ENCODE measurements at places on chromosomes 2 and 18.

GRCh38 chr18:37419315-37419714 lies 146.3 kb downstream of the CELF4 start:
- DNase-seq: no peak

- peak; percentile 12 for DNase-seq
Observed at GRCh38 chr2:233450864-233451575, 96.7 kb downstream of the DGKD start.

- DNase-seq: no peak
Observed at GRCh38 chr18:12452784-12453183, 45.1 kb downstream of the PRELID3A start.

DNA sequence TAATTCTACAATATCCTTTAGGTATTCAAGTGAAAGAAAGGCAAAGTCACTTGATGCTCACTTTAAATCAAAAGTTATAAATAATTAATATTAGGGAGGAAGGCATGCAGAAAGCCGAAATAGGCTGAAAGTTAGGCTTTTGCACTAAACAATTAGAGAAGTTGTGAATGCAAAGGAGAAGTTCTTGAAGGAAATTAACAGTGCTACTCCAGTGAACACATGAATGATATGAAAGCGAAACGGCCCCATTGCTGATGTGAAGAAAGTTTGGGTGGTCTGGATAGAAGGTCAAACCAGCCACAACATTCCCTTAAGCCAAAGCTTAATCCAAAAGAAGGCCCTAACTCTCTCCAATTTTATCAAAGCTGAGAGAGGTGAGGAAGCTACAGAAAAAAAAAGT lies 103.1 kb upstream of the CXCR4 start:
- DNase-seq: no peak

GRCh38 chr2:26678035-26678434 lies 14.5 kb upstream of the KCNK3 start:
- DNase-seq: no peak
